ENCODE measurements at places on chromosomes 7 and 10.

DNA sequence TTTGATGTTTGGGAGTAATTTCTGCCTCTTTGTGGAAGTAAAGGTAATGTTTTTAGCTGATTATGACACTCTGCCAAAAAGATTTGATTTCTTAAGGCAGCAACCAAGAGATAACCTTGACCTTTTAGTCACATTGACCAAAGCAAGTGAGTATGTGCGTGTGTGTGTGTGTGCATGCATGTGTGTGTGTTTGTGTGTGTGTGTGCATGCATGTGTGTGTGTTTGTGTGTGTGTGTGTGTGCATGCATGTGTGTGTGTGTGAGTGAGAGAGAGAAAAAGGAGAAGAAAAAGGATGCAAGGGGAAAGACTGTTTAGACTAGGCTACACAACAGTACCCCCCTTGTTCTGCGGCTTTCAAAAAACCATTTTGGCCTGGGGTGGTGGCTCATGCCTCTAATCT is 88.1 kb upstream of the NPVF start:
- peaks cover 8% of the 10 kb centered on the region for H3K27me3 ChIP-seq
- H3K27ac ChIP-seq, result no peak overlapping the region
- H3K4me1 ChIP-seq, result no peaks in the 10 kb centered on the region
- DNase-seq, result no peak
- no peak overlapping the region for H3K4me3 ChIP-seq
- H3K36me3 ChIP-seq, result no peaks in the 10 kb centered on the region

GRCh38 chr10:12832096-12832495 is 169.4 kb downstream of the CCDC3 start:
- peaks cover 6% of the 10 kb centered on the region for H3K4me1 ChIP-seq
- no peaks in the 10 kb centered on the region for H3K27me3 ChIP-seq
- no peak overlapping the region for H3K4me3 ChIP-seq
- DNase-seq, result no peak
- H3K27ac ChIP-seq, result no peak overlapping the region

DNA sequence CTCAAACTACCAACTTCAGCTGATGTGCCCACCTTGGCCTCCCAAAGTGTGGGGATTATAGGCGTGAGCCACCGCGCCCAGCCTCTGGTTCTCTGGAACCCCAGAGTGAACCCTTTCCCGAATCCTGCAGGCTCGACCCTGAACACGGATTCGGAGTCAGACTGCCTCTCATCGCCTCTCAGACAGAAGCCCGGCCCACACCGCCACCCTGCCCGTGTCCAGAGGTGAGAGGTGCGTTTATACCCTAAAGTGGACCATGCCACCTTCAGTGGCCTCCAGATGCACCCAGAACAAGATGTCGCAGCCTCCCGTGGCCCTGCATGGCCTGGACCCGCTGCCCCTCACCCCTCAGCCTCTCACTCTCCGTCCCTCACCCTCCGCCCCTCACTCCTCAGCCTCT is 64.9 kb upstream of the GNA12 start:
- no peak overlapping the region for H3K27ac ChIP-seq
- no peak for DNase-seq
- no peak overlapping the region for H3K4me3 ChIP-seq
- H3K27me3 ChIP-seq, result peaks cover 25% of the 10 kb centered on the region
- no peaks in the 10 kb centered on the region for H3K36me3 ChIP-seq
- H3K4me1 ChIP-seq, result no peaks in the 10 kb centered on the region

DNA sequence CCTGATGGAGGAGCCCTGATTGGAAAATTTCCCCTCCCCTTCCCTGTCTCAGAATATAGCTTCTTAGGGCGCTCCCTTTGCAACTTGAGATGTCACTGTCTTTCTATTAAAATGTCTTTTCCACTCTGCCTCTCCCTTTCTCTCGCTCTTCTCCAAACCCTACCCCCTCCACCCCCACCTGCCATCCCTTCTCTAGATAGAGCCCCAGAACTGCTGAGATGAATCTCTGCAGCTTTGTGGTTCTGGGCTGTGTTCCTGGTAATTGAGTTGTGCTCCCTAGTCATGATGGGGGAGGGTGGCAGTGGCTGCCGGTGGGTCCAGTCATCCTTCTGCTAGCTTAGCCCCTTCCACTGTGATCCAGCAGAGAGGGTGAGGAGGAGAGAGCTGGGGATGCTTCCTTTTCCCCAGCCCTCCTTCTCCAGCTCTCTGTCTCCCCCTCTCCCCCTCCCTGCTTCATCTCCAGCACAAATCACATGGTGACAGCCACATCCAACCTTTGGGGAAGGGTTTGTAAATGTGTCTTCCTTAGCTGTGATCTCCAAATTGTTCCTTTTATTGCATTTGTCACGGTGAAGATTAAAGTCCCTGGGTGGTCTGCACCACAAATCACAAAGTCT is 50.8 kb upstream of the BTRC start:
- peaks cover 2% of the 10 kb centered on the region for H3K4me1 ChIP-seq
- no peak overlapping the region for H3K4me3 ChIP-seq
- H3K27ac ChIP-seq, result no peak overlapping the region

GRCh38 chr7:20450536-20450935 is 119.8 kb downstream of the ITGB8 start:
- H3K27me3 ChIP-seq, result no peaks in the 10 kb centered on the region
- no peaks in the 10 kb centered on the region for H3K4me1 ChIP-seq
- no peak overlapping the region for H3K27ac ChIP-seq
- no peak for DNase-seq
- no peak overlapping the region for H3K4me3 ChIP-seq

GRCh38 chr7:148483515-148484308 is 106.9 kb upstream of the C7orf33 start:
- no peak overlapping the region for H3K27ac ChIP-seq
- H3K36me3 ChIP-seq, result no peaks in the 10 kb centered on the region
- DNase-seq, result no peak
- no peak overlapping the region for H3K4me3 ChIP-seq
- H3K4me1 ChIP-seq, result no peaks in the 10 kb centered on the region

DNA sequence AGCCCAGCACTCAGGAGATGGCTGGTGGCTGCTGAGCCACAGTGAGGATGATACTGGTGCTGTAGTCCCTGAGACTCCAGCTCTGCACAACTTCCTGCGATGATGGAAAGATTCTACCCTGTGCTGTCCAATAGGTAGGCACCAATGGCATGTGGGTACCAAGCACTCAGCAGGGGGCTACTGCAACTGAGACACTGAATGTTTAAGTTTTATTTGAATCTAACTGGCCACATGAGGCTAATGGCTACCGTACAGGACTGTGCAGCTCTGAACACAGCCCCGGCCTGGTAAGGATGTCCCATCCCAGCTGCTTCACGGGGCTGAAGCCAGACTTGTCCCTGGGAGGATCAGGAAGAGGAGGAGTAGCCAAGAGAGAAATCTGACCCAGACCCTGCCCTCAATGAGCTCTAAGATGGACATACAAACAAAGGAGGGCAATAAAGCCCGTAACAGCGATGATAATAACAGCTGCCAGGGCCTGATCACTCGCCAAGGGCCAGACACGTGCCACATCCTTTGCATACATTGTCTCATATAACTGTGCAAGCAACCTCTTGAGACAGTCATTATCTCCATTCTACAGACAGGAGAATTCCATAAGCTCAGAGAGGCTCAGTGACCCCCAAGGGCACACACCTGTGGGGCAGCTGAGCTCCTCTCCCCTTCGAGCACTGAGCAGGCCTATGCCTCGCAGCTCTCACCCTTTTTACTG is 3.8 kb downstream of the GPRIN2 start:
- peaks cover 16% of the 10 kb centered on the region for H3K4me1 ChIP-seq
- no peak overlapping the region for H3K27ac ChIP-seq
- no peak overlapping the region for H3K4me3 ChIP-seq
- H3K27me3 ChIP-seq, result peaks cover 100% of the 10 kb centered on the region
- peak; percentile 10 for DNase-seq
- H3K36me3 ChIP-seq, result no peaks in the 10 kb centered on the region

DNA sequence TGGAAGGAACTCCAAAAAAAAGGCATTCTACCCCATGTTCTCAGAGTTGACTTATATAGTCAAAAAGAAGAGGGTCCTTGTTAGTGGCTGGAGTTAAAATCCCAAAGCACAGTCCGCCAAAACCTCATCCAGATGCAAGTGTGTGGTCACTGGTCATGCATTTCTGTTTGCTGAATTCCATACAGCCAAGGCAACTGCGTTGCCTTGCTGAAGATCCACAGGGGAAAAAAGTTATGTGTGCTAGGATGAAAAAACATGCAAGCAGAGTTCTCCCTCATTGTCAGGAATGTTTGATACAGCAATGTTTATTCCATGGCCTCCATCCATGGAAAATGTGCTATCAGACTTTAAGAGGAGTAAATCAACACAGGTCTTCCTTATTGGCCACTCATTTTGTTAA is 213.1 kb downstream of the CREB5 start:
- no peak for DNase-seq
- no peak overlapping the region for H3K27ac ChIP-seq
- H3K4me3 ChIP-seq, result no peak overlapping the region
- no peaks in the 10 kb centered on the region for H3K27me3 ChIP-seq
- peaks cover 87% of the 10 kb centered on the region for H3K4me1 ChIP-seq

GRCh38 chr7:123537026-123537642 is 2.7 kb upstream of the IQUB start:
- H3K36me3 ChIP-seq, result no peaks in the 10 kb centered on the region
- no peak overlapping the region for H3K27ac ChIP-seq
- no peak overlapping the region for H3K4me3 ChIP-seq

- H3K27ac ChIP-seq, result no peak overlapping the region
- H3K27me3 ChIP-seq, result peaks cover 4% of the 10 kb centered on the region
- peaks cover 21% of the 10 kb centered on the region for H3K4me1 ChIP-seq
- DNase-seq, result no peak
- no peak overlapping the region for H3K4me3 ChIP-seq
Observed at GRCh38 chr10:97898429-97898828, 48.8 kb downstream of the GOLGA7B start.

DNA sequence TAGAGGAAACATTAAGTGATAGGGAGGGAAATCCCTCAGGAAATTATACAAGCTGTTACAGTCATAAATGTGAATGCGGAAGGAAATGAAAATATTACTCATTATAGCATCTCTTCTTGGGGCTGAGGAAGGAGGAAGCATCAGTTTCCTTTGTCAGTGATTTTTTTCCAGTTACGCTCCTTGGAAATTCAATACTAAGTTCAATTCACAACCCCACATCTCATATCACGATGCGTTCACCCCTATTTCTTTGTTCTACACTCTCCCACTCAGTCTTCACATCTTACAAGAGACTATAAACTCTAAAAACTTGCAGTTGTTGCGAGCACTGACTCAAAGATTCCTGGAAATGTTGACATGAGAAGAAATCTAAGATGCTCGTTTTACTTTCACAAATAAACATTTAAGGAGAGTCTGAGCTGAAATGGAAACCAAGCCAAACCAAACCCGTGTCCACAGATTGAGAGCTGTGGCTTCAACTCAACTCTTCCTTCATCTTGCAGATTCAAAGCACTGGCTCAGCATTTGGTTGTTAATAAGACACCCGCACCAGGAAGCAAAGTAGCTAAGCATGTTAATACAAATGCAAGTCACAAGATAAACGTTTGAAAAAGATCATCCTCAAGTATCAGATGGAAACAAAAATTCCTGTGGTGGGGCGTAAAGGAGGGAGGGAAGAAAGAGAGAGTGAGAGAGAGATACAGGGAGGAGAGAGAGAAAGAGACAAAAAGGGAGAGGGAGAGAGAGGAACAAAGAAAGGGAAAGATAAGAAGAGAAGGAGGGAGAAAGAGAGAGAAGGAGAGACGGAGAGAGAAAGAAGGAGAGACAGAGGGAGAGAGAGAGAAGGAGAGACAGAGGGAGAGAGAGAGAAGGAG is 150.0 kb upstream of the RSU1 start:
- peaks cover 8% of the 10 kb centered on the region for H3K27me3 ChIP-seq
- DNase-seq, result no peak
- H3K36me3 ChIP-seq, result no peaks in the 10 kb centered on the region
- H3K4me1 ChIP-seq, result peaks cover 36% of the 10 kb centered on the region

DNA sequence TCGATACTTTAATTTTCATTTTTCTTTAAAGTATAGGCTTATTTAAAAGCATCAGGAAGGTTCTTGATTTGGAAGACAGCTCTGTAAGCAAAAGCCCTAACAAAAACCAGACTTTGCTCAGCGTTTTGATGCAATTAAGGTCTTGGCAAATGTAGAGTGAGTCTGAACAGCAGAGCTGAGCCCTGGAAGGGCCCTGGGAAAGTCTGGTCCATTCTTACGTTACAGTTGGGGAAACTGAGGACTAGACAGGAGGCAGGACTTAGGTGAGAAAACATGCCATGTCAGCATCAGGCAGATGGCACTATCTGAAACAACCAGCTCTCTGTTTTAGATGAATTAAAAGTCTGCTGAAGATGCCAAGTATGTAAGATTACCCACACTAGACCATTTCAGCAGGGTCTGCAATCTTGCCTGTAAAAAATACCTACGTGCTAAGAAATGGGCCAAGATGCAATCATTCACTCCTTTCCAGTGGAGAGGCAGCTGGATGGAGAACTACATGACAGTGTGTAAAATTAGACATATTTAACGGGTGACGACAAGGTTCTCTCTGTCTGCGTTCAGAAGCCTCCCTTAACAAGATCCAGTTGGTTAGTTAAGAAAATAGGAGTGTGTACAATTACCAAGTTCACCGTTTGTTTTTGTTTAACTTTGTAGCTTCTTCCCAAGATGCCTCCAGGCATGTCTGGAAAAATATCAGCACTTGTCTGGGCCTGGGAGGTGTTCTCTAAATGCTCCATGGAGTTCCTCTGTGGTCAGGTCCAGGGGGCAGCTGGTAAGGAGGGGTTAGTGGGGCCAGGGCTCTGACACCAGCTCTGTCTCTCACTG is 502.3 kb upstream of the ZMIZ1 start:
- H3K4me3 ChIP-seq, result no peak overlapping the region
- DNase-seq, result no peak

DNA sequence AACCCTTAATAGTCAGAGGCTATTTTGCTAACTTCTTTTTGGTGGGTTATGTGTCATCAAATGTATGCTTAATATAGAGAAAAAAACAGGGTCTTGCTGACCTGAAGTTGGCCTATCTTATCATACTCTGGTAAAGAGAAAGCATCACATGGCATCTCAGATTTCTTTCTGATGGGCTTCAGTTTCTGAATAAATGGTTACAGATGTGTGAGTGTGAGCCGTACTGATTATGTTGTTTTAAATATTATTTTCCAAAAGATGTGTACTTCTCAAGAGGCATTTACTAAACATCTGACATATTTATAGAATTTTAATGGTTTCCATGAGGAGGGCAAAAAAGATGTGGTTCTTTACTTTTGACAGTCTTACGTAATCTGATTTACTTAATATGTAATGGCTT is 28.4 kb downstream of the BBS9 start:
- H3K4me3 ChIP-seq, result peak overlapping the region; percentile 1
- H3K36me3 ChIP-seq, result peaks cover 5% of the 10 kb centered on the region
- peaks cover 16% of the 10 kb centered on the region for H3K4me1 ChIP-seq
- DNase-seq, result no peak
- no peaks in the 10 kb centered on the region for H3K27me3 ChIP-seq

- H3K4me1 ChIP-seq, result peaks cover 64% of the 10 kb centered on the region
- DNase-seq, result no peak
- peak overlapping the region; percentile 69 for H3K27ac ChIP-seq
- H3K36me3 ChIP-seq, result no peaks in the 10 kb centered on the region
- H3K4me3 ChIP-seq, result no peak overlapping the region
Observed at GRCh38 chr7:30142710-30143109, 7.9 kb downstream of the MTURN start.
